ENCODE measurements at places on chromosomes 7 and 10. TPM values are rescaled to one million over a fixed set of nuclear protein-coding genes. Genes with fewer than 3 reads are reported as not detected.

DNA sequence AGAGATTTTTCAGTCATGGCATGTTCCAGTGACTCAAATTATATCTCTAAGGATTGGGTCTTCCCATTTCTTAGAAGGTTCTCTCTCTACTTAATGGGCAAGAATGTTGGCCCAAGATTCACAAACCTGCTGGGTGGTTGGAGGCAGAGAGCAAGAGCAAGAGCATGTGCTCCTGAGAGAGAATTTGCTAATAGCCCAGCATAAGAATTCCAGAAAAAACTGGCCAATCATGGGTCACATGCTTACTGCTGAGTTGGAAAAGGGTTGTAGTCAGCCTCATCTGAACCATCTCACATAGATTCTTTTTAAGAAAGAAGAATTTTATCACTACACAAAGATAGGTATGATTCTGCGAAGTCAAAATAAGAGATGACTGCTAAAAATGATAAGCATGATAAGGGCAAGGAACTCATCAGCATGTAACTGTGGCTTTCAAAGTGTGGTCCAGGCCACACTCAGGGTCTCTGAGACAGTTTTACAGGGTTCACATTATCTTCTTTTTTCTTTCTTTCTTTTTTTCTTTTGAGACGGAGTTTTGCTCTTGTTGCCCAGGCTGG, 8.2 kb upstream of the VCL start:
- no peak overlapping the region for H3K4me3 ChIP-seq
- no peaks in the 10 kb centered on the region for H3K36me3 ChIP-seq
- DNase-seq: no peak
- no peaks in the 10 kb centered on the region for H3K4me1 ChIP-seq
- H3K27ac ChIP-seq: no peak overlapping the region

DNA sequence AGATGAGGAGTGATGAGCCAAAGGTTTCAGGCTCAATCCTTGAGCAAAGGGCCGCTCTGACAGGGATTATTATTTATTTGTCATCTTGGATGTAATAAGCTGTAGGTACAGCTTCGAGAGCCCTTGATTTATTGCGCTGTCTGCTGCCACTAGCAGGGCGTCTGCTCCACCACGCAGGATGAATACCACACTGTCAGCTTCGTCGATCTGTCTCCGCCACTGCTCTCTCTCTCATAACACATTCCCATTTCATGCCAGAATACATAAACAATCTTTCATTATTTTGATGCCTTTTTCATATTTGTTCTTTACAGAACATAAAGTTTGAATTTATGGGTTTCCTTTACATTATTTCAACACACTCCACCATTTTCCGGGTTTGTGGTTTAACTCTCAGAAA, 276.6 kb downstream of the LRMDA start:
- H3K27ac ChIP-seq: no peak overlapping the region
- H3K36me3 ChIP-seq: no peaks in the 10 kb centered on the region
- peak; percentile 7 for DNase-seq
- peaks cover 4% of the 10 kb centered on the region for H3K27me3 ChIP-seq

DNA sequence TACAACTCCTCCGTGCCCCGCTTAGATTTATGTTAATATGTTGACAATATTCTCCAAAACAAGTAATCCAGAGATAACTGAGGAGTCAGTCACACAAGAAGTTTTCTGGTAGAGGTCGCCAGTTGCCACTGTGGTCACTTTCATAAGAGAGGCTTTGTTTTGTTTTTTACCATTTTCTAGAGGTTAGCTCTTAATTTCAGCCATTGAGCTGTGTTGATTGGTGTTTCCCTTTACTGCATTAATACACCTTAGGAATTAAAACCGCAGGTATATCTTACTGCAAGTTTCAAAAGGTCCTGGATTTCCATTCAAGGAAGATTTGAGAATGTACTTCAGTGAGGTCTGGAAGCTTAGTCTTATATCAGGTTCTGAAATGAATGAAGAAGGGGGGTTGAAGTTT, 3.5 kb downstream of the BMI1 start:
- H3K27me3 ChIP-seq: peaks cover 21% of the 10 kb centered on the region
- H3K4me1 ChIP-seq: peaks cover 20% of the 10 kb centered on the region
- no peak for DNase-seq
- H3K27ac ChIP-seq: no peak overlapping the region

Gene TSPAN13
- total RNA-seq: 31.6 TPM
